ENCODE measurements at places on chromosomes 11 and 22. TPM values are rescaled to one million over a fixed set of nuclear protein-coding genes. Genes with fewer than 3 reads are reported as not detected.

DNA sequence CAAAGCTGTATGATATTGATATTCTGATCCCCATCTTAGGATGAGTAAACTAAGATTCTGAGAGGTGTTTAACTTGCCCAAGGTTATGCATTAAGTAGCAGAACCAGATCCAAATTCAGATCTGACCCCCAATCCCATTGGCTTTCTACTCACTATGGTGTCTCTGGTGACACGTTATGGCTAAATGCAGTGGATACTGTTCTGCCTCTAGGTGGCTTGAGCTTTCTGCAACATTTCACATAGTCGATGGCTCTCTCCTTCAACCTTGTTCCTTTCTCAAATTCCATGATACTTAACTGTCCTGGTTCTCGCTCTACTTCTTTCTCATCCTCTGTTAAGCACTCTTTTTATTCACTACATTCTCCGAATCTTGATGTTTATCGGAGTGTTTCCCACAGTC, 9.4 kb downstream of the C11orf97 start:
- no peak for DNase-seq

Gene ROBO3
- 62.8 TPM for polyA plus RNA-seq

DNA sequence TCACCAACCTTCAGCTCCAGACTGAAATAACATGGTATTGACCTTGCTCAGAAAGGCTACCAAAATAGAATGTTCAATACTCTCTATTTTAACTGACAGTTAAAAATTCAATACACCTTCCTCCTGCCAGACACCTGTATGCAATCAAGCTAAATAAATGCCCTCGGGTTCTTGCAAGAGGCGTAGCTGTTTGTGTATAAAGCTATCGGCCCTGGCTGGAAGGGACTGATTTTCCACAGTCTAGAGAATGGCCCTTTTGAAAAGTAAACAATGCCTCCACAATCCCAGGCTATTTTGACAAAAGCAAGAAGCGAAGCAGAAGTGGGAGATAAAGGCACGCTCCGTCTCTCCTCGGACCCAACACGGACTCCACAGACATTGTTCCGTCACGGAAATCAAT, 791.2 kb downstream of the BRD1 start:
- DNase-seq = no peak

Gene CASP4
- 52.3 TPM for polyA plus RNA-seq

- no peak for DNase-seq
Observed at GRCh38 chr11:62984451-62984991, at the start of gene SLC22A6. Gene SLC22A6, minus strand, starts transcription at chr11:62984967. Its CDS starts 277 bp downstream, at chr11:62984690.

- DNase-seq = no peak
Observed at GRCh38 chr22:25193548-25193947, 6.1 kb upstream of the CRYBB3 start.

- no peak for DNase-seq
Observed at GRCh38 chr11:73072935-73073481, 69.1 kb downstream of the FCHSD2 start.

DNA sequence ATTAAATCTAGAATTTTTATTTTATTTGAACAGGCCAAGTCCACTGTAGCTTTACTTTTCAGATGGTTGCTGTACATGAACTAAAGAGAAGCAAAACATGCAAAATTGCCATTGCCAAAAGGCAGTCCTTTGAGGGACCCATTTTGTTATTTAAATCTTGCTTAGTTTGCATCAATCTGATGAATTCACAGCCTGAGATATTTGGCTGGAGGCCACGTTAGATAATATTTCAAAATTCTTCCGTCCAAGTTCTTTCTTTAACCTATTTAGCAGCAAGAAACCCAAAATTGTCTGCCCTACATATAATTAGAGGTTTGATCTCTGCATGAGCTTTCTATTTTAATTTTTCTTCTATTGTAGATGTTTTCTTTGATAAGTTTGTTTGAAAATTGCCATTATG, 1706.9 kb upstream of the RAG2 start:
- no peak for DNase-seq

GRCh38 chr22:45225732-45226502, 14.8 kb downstream of the KIAA0930 start:
- DNase-seq = no peak

DNA sequence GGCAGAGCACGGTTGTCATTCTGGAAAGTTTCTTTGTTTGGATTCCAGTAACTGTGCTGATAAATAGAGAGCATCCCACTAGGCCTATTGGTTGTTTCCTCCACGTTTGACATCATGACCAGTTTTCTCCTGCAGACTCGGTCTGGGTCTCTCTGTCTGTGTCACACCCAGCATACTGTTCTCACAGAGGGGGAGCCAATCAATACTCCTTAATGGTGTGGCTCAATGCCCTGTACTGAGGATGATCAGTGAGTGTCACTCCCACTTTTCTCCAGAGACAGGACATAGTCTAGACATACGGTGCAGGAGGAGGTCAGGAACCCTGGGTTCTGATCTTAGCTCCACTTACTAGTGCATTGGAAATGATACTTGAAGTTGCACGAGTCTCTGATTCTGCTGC, 88.2 kb upstream of the BLID start:
- no peak for DNase-seq

GRCh38 chr11:66639066-66639813, 737 bp downstream of the RBM4 start:
- DNase-seq = no peak

Gene DNAJB13
- not detected for polyA plus RNA-seq

DNA sequence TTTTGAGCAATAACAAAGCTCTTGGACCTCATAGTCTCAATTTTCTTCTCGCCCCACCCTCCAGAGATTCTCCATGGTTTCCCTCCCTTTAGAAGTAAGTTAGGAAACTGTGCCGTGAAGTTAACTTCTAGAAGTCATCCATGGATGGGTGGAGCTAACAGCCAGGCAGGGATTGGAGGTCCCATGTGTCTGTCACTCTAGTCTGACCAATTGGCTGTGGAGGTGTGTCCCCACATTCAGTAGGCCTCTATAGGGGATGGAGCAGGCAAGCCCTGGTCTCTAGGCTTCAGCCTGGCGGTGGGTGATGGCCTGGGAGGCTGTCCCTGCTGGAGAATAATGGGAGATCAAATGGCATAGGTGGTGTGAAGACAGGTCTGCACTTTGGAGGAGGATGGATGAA, 50.7 kb downstream of the TP53I11 start:
- DNase-seq = no peak

DNA sequence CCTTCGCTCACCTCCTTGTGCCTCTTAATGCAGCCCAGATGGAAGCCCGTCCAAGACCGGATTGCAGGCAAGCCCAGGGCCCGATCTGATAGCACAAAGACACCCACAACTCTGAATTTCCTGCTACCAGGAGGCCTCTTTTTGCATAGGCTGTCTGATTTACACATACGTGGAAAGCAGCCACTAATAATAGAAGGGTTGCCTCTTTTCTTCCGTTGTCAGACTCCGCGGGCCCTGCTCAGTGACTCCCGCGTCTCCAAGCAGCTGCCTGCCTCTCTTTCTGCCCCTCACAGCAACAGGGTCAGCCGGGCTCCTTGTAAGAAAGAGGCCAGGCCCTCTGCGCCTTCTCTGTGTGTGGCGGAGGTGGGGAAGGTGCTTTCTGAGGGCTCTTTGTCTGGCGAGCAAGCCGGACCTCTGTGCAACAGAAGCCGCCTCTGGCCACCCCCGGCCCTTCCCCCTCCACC, 26.7 kb downstream of the FLI1 start:
- no peak for DNase-seq

Gene SCN4B
- 13.3 TPM for polyA plus RNA-seq

- DNase-seq = no peak
Observed at GRCh38 chr22:27801202-27801615, 347 bp downstream of the MN1 start.

GRCh38 chr11:129248618-129249017, 56.5 kb upstream of the ARHGAP32 start:
- no peak for DNase-seq

DNA sequence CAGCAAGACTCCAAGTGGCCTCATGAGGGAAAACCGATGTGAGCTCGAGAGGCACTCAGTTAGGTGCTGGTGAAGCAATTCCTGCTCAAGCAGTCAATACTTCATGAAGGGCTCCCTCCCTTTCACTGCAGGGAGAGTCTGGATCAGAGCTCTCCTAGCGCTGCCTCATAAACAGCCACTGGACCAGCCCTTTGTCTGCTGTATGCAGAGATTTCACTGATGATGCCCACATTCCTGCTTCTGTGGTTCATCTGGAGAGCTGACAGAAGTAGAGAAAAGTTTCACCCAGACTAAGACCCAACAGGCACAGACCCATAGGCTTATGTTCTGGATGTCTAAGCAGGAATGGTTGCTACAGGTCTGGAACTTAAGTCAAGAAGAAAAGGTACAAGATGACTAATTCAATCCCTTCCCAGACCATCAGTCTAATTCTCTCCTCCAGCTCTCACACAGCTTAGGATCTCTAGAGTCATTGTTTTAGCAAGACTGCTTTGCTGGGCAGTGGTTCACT, 4.0 kb downstream of the UCP2 start:
- DNase-seq = no peak

- no peak for DNase-seq
Observed at GRCh38 chr11:47220401-47220821, 5.6 kb downstream of the DDB2 start.

GRCh38 chr11:5625281-5625680, 480 bp downstream of the TRIM34 start:
- no peak for DNase-seq

DNA sequence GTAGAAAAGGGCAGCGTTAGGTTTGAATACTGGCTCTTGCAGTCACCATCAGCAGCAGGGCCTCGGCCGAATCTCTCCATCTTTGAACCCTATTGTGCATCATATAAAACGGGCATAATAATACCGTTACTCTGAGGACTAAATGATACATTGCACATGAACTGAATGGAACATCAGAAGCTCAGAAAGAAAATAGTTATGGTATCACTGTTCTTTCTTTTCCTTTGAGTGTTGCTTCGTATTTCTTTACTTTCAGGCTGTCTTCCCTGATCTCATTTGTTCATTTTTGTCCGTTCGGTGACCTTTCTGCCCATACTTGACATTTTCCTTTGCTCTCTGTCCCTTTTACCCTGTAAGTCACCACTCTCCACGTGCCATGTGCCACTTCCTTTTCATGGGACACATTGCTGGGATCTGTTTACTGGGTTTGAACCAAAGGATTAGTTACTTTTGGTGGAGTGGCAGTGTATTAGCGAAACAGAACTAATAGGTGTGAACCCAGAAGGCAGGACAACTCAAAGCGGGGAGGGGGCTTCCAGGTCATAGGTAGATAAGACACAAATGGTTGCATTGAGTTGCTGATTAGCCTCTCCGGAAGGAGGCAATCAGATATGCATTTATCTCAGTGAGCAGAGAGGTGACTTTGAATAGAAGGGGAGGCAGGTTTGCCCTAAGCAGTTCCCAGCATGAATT, 717 bp upstream of the ZNF202 start:
- DNase-seq = no peak

Gene RASL10A
- 0.30 TPM for polyA plus RNA-seq

Gene TUB
- polyA plus RNA-seq = 7.2 TPM

GRCh38 chr11:56911312-56911711, 77.4 kb upstream of the OR5AK2 start:
- no peak for DNase-seq

GRCh38 chr22:43476341-43476740, 64.5 kb downstream of the MPPED1 start:
- no peak for DNase-seq

DNA sequence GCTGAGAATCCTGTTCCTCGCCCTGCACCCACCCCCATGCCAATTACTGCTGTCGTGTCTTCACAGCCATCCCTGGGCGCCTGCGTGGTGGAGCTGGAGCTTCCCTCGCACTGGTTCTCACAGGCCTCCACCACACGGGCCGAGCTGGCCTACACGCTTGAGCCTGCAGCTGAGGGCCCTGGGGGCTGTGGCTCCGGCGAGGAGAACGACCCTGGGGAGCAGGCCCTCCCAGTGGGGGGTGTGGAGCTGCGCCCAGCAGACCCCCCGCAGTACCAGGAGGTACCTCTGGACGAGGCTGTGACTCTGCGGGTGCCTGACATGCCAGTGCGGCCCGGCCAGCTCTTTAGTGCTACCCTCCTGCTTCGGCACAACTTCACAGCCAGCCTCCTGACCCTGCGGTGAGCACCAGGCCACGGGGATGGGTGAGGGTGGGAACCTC, 4.3 kb downstream of the TMEM132A start:
- DNase-seq = no peak

GRCh38 chr11:79044201-79044600, 396.6 kb downstream of the TENM4 start:
- no peak for DNase-seq

DNA sequence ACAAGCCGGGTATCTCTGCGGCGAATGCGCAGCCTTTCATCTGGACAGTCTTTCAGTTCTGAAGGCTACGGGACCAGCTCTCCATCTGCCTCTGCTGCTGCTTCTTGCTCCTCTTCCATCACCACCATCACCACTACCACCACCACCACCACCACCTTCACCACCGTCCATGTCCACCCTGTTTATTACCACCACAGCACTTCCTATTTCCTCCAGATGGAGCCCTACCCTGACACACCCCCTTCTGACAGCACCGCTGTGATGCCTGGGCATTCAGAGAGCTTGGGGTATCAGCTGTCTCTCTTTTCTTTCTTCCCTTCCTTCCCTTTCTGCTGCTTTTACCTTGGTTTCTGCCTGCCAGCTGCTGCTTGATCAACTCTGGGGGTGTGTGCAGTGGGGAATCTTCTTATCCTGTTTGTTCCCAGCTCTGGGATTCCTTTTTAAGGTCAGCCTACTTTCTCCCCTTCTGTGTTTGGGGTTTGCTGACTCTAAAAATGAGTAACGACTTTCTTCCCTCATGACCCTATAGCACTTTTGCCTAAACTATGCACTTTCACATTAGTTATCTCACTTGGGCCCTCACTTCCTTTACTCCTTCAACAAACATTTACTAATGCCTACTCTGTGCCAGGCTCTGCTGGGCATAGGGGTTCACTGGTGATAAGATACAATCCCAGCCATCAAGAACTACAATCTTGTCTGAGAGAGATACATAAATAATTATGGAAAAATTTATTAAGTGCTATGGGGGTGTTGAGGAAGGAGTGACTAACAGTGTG, 7.8 kb upstream of the RRM1 start:
- no peak for DNase-seq

GRCh38 chr11:130555251-130555841, 106.9 kb downstream of the ADAMTS15 start:
- DNase-seq = no peak
